Activated CD8-positive, alpha-beta T cell treated with anti-CD3 and anti-CD28 coated beads, Interleukin-2, amount 10 ng/mL, durations not matched to agents 7 days and 5 days (primary cell): ENCODE measurements at places on chromosomes 6 and 20.

GRCh38 chr20:33259371-33259770 is 23.6 kb downstream of the BPIFA1 start:
- DNase-seq, result no peak

DNA sequence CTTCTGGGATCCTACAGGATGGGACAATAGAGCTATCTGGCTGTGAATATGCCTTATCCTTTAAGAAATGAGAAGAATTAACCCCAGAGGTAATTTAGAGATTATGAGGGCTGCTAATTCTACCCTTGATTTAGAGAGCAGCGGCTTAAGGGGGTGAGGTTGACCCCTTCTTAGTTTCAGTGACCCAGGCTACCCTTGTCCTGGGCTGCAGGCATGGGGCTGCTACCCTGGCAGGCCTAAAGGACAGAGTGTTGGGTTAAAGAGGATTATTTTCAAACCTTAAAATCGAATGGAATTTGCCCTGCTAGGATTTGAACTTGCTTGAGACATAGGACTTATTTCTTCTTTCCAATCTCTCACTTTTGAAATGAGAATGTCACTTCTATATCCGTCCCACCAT is 1343.4 kb downstream of the HACE1 start:
- DNase-seq, result no peak

DNA sequence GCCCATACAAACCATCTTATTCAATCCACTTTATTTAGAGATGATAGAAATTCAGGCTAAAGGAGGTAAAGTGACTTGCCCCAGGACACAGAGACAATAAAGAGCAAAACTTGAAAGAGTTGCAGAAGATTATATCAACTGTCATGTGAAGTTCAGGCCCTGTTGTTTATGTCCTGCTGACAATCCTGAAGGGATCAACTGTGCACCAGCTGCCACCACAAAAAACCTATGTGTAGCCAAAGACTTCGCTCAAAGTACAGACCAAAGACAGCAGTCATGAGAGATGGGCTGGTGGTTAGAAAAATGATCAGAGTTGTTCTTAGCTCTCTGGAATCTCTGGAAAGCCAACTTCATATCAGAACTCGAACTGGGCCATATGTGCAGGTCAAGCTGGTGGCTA is 16.0 kb upstream of the CITED2 start:
- DNase-seq, result no peak

DNA sequence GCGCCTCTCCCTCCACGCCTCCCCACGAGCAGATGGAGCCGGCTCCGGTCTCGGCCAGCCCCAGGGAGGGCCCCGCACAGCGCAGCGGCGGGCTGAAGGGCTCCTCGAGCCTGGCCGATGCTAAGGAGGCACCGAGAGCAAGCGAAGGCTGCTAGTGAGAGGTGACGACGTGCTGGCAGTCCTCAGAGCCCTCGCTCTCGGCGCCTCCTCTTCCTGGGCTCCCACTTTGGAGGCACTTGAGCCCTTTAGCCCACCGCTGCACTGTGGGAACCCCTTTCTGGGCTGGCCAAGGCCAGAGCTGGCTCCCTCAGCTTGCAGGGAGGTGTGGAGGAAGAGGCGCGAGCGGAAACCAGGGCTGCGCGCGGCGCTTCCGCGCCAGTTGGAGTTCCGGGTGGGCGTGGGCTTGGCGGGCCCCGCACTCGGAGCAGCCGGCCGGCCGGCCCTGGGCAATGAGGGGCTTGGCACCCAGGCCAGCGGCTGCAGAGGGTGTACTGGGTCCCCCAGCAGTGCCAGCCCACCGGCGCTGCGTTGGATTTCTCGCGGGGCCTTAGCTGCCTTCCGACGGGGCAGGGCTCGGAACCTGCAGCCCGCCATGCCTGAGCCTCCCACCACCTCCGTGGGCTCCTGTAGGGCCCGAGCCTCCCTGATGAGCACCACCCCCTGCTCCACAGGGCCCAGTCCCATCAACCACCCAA is 2.5 kb upstream of the TMEM14C start:
- DNase-seq, result peak; percentile 68

- no peak for DNase-seq
These were observed 44.9 kb downstream of the MDFI start for GRCh38 chr6:41683273-41683522.

DNA sequence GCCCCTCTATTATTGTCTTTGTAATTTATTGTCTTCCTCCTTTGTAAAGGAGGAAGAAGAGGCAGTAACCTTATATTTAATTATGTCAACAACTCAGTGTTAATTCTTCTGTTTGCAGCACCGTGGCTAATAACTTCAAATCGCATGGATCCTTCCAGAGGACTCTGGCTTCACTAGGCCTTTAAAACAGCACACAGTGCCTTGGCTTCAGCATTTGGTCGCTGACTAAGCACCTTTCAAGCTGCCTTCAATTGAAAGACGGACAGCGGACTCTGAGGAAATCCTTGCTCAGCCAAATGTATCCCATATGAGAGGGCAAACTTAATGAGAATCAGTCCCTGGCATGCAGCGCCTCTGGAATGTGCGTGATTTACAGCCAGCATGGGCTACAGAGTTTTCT is 64.2 kb downstream of the SGK1 start:
- DNase-seq, result no peak
